NCI-H226 (cell line): ENCODE measurements at places on chromosomes 2 and 18.

DNA sequence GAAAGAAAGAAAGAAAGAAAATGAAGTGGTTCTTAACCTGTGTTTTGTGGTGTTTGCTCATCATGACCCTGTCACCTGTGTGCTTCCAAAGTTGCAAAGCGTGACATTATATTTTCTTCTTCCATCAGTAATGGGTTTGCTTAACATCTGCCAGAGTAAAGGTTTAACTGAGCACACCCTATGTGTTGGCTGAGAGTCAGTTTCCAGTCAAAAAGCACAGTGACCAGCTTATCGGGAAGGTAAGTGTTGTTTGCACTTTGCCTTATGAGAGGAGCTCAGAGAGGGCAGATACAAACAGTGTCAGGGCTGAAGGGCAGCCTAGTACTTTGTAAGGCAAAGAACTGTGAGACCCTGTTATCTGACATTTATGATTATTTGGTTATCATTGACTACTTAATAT is 406.2 kb upstream of the CWC22 start:
- no peak for DNase-seq

- no peak for DNase-seq
These were observed 24.1 kb downstream of the RBM43 start for GRCh38 chr2:151237422-151238025.

DNA sequence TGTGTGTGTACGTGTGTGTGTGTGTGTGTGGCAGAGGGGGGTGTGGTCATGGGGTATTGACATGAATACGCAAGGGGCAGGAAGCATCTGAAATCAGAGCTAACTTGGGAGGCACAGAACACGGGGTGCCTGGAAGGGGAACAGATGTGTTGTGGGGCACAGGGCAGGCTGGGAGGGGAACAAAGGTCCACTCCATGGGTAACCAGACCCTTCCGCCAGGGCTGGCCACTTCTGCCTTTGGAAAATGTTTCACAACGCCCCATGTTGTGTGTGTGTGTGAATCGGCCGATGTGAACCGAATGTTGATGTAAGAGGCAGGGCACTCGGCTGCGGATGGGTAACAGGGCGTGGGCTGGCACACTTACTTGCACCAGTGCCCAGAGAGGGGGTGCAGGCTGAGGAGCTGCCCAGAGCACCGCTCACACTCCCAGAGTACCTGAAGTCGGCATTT is at the start of gene SLC11A1:
Gene SLC11A1, plus strand, starts transcription at position 358 of the 451 bp plus-strand sequence. CDS start 96 bp downstream, outside the sequence.
- DNase-seq, result no peak

GRCh38 chr18:3305354-3305762 is 43.4 kb downstream of the MYL12B start:
- DNase-seq, result peak; percentile 96

GRCh38 chr2:10647441-10647840 is 42.3 kb downstream of the NOL10 start:
- no peak for DNase-seq

DNA sequence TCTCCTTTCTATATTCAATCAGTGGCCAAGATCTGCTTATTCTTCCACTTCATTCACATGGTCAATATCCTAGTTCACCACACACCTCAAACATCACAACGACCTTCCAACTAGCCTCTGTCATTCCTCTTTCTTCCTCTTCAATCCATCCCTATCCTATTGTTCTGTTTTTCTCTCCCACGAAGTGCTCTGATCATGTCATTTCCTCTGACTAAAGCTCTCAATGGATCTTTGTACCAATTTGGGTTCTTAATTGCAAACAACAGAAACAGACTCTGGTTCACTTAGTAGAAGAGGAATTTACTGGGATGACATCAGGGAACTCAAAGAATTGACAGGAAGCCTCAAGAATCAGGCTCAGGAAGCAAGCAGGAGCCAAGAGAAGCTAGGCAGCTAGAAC is 23.5 kb downstream of the WNT10A start:
- DNase-seq, result no peak

GRCh38 chr18:47586418-47587070 is 335.1 kb upstream of the SKOR2 start:
- DNase-seq, result no peak

DNA sequence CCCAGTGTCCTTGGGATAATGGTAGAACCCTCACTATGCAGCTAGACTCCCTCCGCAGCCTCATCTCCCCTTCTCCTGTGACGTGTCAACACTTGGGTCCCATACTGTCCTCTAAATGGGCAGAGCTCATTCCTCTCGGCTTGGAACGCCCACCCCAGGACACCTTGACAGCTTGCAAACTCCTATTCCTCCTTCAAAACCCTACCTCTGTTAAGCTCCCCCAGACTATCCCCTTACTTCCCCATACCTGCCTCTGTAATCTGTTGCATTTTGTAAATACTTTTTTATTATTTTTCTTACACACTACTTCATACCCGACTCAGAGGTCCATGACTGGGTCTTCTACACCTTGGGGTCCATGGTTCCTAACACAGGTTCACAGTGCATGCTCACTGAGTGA is 28.0 kb downstream of the STEAP3 start:
- DNase-seq, result no peak

DNA sequence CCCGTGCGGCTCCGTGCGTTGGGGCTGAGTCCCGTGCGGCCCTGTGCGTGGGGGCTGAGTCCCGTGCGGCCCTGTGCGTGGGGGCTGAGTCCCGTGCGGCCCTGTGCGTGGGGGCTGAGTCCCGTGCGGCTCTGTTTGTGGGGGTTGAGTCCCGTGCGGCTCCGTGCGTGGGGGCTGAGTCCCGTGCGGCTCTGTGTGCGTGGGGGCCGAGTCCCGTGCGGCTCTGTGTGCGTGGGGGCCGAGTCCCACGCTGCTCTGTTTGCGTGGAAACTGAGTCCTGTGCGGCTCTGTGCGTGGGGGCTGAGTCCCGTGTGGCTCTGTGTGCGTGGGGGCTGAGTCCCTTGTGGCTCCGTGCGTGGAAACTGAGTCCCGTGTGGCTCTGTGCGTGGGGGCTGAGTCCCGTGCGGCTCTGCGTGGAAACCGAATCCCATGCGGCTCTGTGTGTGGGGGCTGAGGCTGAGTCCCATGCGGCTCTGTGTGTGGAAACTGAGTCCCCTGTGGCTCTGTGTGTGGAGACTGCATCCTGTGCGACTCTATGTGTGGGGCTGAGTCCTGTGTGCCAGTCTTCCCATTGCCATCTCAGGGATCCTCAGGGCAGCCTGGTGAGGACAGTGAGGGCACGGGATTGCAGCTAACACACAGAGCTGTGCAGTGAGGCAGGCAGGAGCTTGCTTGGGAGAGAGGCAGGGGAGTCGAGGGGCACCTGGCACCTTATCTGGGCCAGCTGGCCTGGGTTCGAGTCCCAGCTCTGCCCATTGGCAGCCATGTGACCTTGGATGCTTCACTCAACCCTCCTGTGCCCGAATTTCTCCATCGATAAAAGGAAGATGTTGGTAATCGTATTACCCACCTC is 44.5 kb downstream of the LDLRAD4 start:
- no peak for DNase-seq

DNA sequence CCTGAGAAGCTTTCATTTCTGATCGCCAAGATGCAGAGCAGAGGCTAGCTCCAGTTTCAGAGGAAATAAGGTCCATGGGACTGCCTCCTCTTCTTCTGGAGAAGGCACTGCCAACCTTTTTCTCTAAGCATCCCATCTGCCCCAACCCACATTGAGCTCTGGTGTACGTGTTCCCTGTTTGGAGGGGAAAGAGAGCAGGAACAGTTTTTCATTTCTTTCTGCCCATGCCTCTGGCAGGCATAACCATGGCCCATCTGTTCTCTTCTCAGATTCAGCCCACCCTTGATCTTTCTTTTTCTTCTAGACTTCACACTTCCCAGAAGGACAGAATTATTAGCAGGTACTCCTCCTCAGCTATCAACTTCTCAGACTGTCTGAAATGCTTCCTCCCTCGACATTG is 1110.3 kb upstream of the KLHL29 start:
- DNase-seq, result no peak

DNA sequence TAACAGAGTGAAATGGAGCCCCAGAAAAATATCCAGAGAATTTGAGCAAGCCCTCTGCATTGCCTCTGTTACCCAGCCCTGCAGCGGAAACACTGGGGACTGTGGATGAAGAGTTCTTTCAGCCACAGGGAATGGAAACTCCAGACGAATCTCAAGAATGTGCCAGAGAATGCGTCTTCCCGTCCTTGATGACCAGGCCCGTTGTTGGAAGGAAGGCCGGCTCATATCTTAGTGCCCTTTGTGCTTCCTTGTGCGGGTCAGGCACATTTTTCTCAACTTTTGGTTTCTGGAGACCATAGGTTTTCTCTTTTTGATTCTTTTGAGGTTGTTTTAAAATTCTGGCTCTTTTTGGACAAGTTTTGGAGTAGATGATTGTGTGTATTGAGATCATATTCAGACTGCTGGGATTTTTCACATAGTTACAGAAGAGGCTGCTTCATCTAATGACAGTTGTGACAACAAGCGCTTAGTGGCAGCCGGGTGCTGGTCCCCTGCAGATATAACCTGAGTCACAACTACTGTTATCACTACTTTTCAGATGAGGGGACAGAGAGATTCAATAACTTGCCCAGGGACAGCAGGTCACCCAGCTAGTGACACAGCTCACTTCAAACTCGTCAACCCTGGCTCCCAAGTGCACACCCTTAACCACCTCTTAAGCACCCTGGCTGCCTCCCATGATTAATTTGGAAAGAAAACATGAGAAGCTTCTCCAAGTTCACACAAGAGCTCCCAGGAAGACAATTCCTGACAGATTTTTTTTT is 15.7 kb downstream of the MAL start:
- no peak for DNase-seq

DNA sequence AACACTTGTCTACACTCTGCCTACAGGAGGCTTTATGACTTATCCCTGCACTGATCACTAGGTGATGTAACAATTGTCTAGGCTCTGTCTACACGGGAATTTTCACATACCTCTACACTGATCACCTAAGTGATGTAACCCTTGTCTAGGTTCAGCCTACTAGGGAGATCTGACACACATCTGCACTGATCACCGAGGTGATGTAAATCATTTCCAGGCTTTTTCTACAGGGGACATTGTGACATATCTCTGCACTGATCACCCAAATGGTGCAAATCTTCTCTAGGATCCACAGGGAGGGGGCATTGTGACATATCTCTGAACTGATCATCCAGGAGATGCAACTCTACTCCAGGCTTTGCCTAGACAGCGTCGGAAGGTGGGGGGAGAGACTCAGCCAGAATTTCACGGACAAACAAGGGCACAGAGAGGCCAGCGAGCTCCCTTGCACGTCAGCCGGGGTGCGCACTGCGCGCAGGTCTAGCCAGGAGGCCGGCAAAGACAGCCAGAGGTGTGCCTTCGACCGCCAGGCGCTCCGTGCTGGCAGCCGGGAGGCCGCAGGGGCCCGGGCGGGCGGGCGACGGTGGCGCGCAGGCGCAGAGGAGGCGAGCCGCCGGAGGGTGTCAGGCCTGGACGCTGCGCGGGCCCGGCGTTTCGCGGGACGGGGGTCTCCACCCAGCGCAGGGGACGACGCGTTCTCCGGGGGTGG is 46.9 kb upstream of the USP14 start:
- peak; percentile 76 for DNase-seq

GRCh38 chr2:215929602-215930335 is 83.6 kb downstream of the MREG start:
- DNase-seq, result no peak

DNA sequence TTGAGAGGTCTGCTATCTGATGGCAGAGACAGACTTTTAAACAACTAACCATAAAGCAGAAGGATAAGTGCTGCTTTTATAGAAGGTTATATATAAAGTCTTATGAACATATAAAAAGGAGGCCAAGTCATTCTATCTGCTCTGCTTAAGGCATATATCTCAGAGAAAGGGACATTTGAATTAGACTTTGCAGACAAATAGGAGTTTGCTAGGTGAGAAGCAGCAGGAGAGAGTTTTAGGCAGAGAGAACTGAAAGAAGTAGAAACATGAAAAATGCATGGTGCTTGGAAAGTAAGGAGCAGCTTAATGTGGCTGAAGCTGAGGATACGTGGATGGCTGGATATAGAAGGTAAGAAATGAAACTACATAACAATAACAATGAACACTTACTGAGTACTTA is 65.4 kb downstream of the LYPD1 start:
- no peak for DNase-seq

DNA sequence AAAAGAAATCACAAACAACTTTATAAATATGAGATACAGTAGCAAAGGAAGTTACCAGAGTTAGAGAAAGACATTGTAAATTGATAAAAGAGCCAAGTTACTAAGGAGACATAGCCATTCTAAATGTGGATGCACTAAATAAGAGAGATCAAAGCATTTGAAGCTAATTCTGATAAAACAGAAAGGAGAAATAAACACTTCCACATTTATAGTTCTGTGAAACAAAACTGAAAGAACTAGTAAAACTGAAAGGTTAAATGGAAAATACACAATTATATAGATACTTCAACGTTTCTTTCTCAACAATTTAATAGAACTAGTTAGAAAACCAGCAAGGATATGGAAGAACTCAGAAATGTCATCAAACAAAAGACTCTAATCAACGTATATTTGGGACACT is 309.0 kb upstream of the CDH2 start:
- DNase-seq, result no peak

- no peak for DNase-seq
These were observed 8.2 kb downstream of the MAPRE2 start for GRCh38 chr18:35049111-35050027.

GRCh38 chr2:144086965-144087364 is 433.0 kb downstream of the ZEB2 start:
- no peak for DNase-seq

DNA sequence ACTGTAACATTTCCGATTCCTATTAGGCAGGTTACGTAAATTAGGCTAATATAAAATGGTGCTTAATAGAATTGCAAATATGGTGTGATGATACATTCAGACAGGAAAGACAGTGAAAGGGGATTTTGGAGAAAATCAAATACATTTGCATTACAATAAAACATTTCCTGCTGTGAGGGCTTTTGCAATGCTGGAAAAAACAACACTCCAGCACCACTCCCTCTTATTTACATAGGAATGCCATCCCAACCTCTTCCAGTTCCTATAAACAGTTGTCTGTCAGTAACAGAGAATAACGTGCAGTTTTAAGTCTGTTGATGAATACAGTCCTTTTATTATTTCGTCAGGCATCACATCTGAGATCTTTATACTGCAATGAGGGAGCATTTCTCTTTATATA is 298.8 kb upstream of the FANCL start:
- no peak for DNase-seq

- DNase-seq, result no peak
These were observed 100.6 kb downstream of the SMAD2 start for GRCh38 chr18:47829831-47830230.

- no peak for DNase-seq
These were observed at the start of gene ITPRIPL1 for GRCh38 chr2:96325041-96325883. Gene ITPRIPL1 (plus strand): TSS chr2:96325317. CDS start chr2:96325840, 523 bp downstream.
